ENCODE measurements at places on chromosomes 3 and 15. TPM values are rescaled to one million over a fixed set of nuclear protein-coding genes. Genes with fewer than 3 reads are reported as not detected.

DNA sequence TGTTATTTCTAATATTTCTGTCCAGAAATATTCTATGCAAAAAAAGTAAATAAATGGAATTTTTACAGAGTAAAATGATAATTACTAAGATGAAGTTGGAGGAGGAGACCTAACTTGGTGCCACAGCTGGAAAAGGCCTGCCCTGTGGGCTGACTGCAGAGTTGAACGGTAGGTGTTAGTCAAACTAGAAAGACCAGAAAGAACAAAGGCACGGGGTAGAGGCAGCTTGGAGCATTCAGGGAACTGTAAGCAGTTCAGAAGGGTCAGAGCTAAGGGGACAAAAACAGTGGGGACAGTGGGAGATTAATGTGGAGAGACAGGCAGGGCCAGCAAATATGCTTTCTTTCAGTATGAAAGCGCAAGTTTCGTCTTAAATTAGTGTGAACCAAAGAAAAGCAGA is 39.3 kb upstream of the PTPRG start:
- no peaks in the 10 kb centered on the region for H3K27me3 ChIP-seq
- DNase-seq: no peak
- peak overlapping the region; percentile 11 for H3K4me3 ChIP-seq
- peak overlapping the region; percentile 37 for H3K27ac ChIP-seq

HTR3E gene
- not detected for total RNA-seq

GRCh38 chr3:21533002-21533401 is 218.0 kb downstream of the ZNF385D start:
- H3K4me1 ChIP-seq: no peaks in the 10 kb centered on the region
- no peaks in the 10 kb centered on the region for H3K27me3 ChIP-seq
- peaks cover 9% of the 10 kb centered on the region for H3K36me3 ChIP-seq
- H3K27ac ChIP-seq: no peak overlapping the region
- H3K4me3 ChIP-seq: no peak overlapping the region

GRCh38 chr3:60453326-60453725 is 797.9 kb downstream of the FHIT start:
- H3K27me3 ChIP-seq: no peaks in the 10 kb centered on the region
- DNase-seq: no peak
- H3K36me3 ChIP-seq: no peaks in the 10 kb centered on the region
- no peak overlapping the region for H3K27ac ChIP-seq
- H3K4me1 ChIP-seq: peaks cover 11% of the 10 kb centered on the region
- H3K4me3 ChIP-seq: no peak overlapping the region

DNA sequence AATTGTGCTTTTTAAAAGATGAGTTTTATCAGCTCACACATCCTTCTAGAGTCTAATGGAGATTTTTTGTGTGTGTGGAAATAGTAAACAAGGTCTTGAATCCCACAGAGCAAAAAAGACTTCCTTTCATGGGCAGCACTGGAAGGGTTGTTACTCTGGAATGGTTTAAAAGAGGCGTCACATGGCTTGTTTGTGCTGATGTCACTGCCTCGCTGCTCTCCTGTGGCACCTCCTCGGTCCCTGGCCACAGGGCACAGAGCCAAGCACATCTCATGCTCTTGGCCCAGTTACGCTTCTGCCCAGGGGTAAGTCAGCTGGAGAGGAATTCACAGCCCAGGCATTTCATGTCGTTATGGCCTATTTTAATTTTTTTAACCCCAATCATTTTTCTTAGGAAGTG is 53.2 kb downstream of the PGPEP1L start:
- H3K36me3 ChIP-seq: no peaks in the 10 kb centered on the region
- no peak overlapping the region for H3K27ac ChIP-seq
- no peak overlapping the region for H3K4me3 ChIP-seq
- no peaks in the 10 kb centered on the region for H3K27me3 ChIP-seq
- no peak for DNase-seq
- peaks cover 19% of the 10 kb centered on the region for H3K4me1 ChIP-seq

- DNase-seq: no peak
- H3K36me3 ChIP-seq: no peaks in the 10 kb centered on the region
- peaks cover 41% of the 10 kb centered on the region for H3K4me1 ChIP-seq
Measured at GRCh38 chr15:40927495-40927872, 1.7 kb upstream of the DLL4 start.

- no peaks in the 10 kb centered on the region for H3K27me3 ChIP-seq
- no peak overlapping the region for H3K27ac ChIP-seq
- H3K4me1 ChIP-seq: no peaks in the 10 kb centered on the region
- no peak for DNase-seq
- H3K36me3 ChIP-seq: no peaks in the 10 kb centered on the region
Measured at GRCh38 chr3:127780536-127781400, 41.5 kb downstream of the MGLL start.

GP5 gene
- 0.24 TPM for total RNA-seq

GRCh38 chr3:123313889-123314288 is 112.1 kb downstream of the SEC22A start:
- H3K27ac ChIP-seq: no peak overlapping the region
- no peaks in the 10 kb centered on the region for H3K4me1 ChIP-seq
- no peak overlapping the region for H3K4me3 ChIP-seq
- peaks cover 14% of the 10 kb centered on the region for H3K27me3 ChIP-seq

CCR2 gene
- 2.5 TPM for total RNA-seq

DNA sequence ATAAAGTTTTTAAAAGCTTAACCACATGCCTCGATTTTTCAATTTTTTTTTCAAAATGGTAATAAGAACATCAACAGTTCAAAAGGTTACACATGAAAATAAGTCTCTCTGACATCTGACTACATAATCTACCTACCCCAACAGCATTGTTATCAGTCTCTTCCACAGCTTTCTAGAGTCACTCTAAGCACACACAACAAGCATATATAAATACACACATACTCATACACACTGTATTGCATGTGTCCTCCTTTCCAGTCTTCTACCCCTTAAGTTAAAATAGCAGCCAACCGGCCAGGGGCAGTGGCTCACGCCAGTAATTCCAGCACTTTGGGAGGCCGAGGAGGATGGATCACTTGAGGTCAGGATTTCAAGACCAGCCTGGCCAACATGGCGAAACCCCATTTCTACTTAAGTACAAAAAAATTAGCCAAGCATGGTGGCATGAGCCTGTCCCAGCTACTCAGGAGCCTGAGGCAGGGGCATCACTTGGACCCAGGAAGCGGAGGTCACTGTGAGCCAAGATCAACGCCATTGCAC is 12.2 kb downstream of the TBL1XR1 start:
- peak overlapping the region; percentile 50 for H3K4me3 ChIP-seq
- peak overlapping the region; percentile 40 for H3K27ac ChIP-seq
- H3K36me3 ChIP-seq: no peaks in the 10 kb centered on the region

EDEM1 gene
- 109 TPM for total RNA-seq

DNA sequence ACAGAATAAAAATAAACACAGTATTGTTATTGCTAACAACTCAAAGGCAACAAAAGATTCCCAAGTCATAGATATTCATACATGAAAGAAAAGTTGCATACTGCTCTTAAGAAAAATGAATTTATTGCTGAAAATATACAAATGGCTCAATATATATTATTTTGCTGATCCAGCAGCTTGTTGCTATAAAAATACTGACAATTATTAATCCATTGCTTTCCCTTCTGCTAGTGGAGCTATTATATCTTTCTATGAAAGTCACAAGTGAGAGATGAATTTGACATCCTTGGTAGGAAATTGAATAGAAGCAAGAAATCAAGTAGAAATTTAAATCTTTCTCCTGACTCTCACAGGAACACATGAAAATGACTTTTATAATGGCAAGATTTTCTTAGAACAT is 179.2 kb upstream of the MBNL1 start:
- H3K36me3 ChIP-seq: no peaks in the 10 kb centered on the region
- H3K4me1 ChIP-seq: no peaks in the 10 kb centered on the region
- DNase-seq: no peak
- H3K27ac ChIP-seq: no peak overlapping the region
- H3K27me3 ChIP-seq: peaks cover 3% of the 10 kb centered on the region

- no peak overlapping the region for H3K4me3 ChIP-seq
- H3K27me3 ChIP-seq: no peaks in the 10 kb centered on the region
- no peaks in the 10 kb centered on the region for H3K36me3 ChIP-seq
- no peaks in the 10 kb centered on the region for H3K4me1 ChIP-seq
Measured at GRCh38 chr3:82103241-82103640, 341.8 kb upstream of the GBE1 start.

- H3K36me3 ChIP-seq: peaks cover 30% of the 10 kb centered on the region
- H3K4me3 ChIP-seq: peak overlapping the region; percentile 48
- no peak overlapping the region for H3K27ac ChIP-seq
- DNase-seq: no peak
- H3K4me1 ChIP-seq: peaks cover 46% of the 10 kb centered on the region
Measured at GRCh38 chr3:170360466-170360865, 3.0 kb downstream of the SKIL start.

- H3K27me3 ChIP-seq: peaks cover 18% of the 10 kb centered on the region
- no peak overlapping the region for H3K27ac ChIP-seq
- DNase-seq: no peak
- H3K36me3 ChIP-seq: peaks cover 22% of the 10 kb centered on the region
Measured at GRCh38 chr3:13927295-13927694, 47.4 kb upstream of the WNT7A start.

DNA sequence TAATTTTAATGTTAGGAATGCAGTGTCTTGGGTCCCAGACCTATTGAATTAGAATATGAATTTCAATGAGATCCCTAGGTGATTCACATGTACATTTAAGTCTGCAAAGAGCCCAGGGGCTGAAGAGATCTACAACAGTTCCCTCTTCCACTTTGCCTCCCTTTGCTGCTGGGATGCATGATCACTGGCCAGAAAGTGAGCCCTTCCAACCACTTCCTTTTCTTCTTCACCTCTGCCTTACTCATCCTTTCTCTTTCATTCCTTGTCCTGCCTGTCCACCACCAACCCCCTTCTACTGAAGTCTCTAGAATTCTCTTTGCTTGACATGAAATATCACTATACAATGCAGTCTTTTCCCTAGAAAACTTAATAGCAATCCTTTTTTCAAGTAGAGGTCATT is 222.4 kb upstream of the LRIG1 start:
- peaks cover 16% of the 10 kb centered on the region for H3K27me3 ChIP-seq
- no peak overlapping the region for H3K27ac ChIP-seq
- no peaks in the 10 kb centered on the region for H3K4me1 ChIP-seq
- DNase-seq: no peak
- no peaks in the 10 kb centered on the region for H3K36me3 ChIP-seq

GRCh38 chr3:75012791-75013331 is 398.4 kb upstream of the CNTN3 start:
- H3K36me3 ChIP-seq: peaks cover 4% of the 10 kb centered on the region
- H3K27ac ChIP-seq: no peak overlapping the region
- no peak for DNase-seq
- H3K4me1 ChIP-seq: no peaks in the 10 kb centered on the region
- no peak overlapping the region for H3K4me3 ChIP-seq

MINDY4B gene
- total RNA-seq: not detected

DNA sequence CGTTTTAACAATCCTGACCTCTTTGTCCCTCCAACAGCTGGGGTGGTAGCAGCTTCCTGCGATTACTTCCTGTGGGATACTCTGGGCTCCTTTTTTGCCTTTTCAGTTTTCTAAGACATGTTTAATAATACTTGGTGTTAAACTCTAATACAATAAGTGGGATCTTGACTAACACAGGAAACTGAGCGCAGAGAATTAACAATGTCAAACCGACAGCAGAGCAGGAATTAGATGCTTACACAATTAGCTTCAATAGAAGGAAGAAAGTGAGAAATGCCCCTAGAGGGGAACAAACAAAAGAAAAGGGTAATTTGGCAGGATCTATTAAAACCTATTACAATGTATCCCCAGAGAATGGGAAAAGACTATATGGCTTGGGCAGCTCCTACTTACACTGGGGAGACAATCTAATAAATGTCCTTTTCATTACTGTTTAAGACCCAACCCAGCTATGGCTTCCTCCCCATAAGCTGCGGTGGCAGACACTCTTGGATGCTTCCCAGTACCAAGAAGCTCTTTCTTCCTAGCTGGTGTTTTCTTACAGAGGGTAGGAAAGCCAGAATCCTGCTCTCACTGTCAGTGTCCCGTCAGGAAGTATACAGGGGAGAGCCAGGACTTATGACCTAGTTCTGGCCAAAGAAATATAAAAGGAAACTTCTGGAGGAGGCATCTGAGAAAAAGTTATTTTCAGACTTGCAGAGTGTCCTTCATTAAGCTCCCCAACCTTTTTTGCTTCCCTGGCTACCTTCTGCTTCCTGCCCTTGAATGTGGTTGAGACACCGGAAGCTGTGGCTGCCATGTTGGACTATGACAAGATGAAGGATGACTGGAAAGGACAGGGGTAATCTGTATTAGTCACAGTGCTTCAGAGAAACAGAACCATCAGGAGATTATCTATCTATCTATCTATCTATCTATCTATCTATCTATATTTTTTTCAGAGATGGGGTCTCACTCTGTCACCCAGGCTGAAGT is 194.1 kb upstream of the KBTBD8 start:
- peaks cover 7% of the 10 kb centered on the region for H3K4me1 ChIP-seq
- DNase-seq: no peak
- peaks cover 26% of the 10 kb centered on the region for H3K27me3 ChIP-seq
- no peak overlapping the region for H3K4me3 ChIP-seq
- no peaks in the 10 kb centered on the region for H3K36me3 ChIP-seq

CHRNA7 gene
- 1.2 TPM for total RNA-seq

GRCh38 chr3:73813291-73813690 is 188.6 kb upstream of the PDZRN3 start:
- no peak overlapping the region for H3K4me3 ChIP-seq
- DNase-seq: no peak
- no peaks in the 10 kb centered on the region for H3K27me3 ChIP-seq
- peaks cover 4% of the 10 kb centered on the region for H3K36me3 ChIP-seq
- H3K27ac ChIP-seq: no peak overlapping the region

DNA sequence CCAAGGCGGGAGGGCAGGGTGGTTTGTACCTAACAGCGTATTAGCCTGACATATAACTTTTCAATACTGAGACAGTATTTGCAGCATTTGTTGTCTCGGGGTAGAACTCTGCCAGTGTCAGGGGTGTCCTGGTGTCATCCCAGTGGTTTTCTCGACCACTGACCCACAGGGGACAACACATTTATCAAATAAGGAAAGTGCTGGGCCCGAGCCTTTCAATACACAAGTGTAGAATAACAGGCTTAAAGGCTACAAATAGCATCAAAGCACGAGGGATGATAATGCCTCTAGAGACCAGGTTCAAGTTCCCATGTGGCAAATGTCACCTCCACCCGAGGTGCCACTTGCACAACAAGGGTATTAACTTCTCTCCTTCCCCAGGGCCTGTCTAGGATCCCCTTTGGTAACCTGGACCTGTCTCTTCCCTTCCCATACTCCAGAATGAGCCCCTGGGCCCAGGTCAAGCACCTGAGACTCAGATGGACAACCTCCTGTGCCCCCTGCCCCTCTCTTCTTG is 9.5 kb upstream of the SLC6A6 start:
- DNase-seq: no peak
- peaks cover 18% of the 10 kb centered on the region for H3K4me1 ChIP-seq
- no peaks in the 10 kb centered on the region for H3K36me3 ChIP-seq
- no peak overlapping the region for H3K4me3 ChIP-seq
- peaks cover 12% of the 10 kb centered on the region for H3K27me3 ChIP-seq

GRCh38 chr15:33956397-33956796 is 11.9 kb upstream of the CHRM5 start:
- H3K27ac ChIP-seq: no peak overlapping the region
- H3K4me1 ChIP-seq: peaks cover 4% of the 10 kb centered on the region
- no peaks in the 10 kb centered on the region for H3K36me3 ChIP-seq
- no peak for DNase-seq
- no peaks in the 10 kb centered on the region for H3K27me3 ChIP-seq
- no peak overlapping the region for H3K4me3 ChIP-seq

DUOX1 gene
- total RNA-seq: not detected
